ENCODE measurements at places on chromosomes 7 and 10.

DNA sequence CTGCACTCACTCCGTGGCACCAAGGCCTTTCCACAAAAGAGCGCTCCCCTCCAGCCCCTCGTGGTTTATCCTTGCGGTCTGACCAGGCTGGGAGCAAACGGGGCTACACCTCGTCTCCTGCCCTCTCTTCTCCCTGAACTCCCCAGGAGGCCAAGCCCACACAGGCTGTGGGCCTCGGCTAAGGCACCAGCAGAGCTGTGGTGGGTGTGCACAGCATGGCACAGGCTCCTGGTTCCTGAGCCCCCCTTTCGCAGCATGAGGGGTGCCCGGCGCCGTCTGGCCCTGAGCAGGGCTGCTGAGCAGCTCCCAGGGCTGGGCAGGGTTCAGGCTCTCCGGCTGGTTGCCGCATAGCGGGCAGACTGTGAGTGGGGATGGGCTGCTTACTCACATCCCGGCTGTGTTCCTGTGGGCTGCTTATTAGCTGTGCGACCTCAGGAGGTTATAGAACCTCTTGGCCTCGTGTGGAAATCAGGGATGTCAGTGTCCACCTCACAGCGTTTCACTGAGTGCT, 90.4 kb downstream of the ZMIZ1 start:
- DNase-seq: peak; percentile 70

- no peak for DNase-seq
These were observed 117.5 kb downstream of the NRF1 start for GRCh38 chr7:129728875-129729467.

DNA sequence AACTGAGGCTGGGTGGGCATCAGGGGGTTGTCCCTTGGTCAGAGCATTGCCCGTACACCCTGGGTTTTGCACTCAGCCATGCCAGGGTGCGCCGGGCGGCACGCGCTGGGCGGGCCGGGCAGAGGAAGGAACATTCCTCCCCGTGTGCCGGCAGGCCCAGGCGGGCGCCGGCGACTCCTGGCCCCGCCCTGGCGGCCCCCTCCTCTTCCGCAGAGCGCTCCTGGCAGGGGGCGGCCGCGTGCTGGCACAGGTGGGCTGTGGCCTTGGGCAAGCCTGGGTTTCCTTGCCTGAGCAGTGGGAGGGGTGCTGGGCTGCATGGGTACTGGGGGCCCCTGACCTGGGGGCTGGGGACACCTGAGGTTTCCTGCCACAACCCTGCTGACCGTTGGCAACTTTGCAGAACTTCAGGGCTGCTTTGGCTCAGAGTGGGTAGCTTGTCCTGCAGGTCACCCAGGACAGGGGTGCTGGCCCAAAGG, 3.9 kb downstream of the LFNG start:
- DNase-seq: no peak

DNA sequence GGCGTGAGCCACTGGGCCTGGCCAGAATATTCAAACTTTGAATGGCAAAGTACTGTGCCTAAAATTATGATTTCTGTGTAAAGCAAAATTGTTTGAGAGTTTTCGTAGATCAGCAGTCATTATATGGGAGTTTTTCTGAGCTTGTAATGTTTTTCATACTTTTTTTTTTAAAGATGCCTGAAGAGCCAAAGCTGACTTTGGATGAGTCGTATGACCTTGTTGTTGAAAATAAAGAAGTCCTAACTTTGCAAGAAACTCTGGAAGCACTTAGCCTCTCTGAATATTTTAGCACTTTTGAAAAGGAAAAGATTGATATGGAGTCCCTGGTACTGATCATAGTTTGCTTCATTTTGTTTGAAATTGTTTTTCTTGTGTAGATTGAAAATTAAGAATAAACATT, 26.7 kb downstream of the SEC23IP start:
- no peak for DNase-seq

- DNase-seq: no peak
These were observed 3.7 kb upstream of the NANOS1 start for GRCh38 chr10:119025776-119026175.

Data from GM04504 (cell line).